OCI-M1 (cell line): ENCODE measurements at places on chromosomes 1 and 21.

DNA sequence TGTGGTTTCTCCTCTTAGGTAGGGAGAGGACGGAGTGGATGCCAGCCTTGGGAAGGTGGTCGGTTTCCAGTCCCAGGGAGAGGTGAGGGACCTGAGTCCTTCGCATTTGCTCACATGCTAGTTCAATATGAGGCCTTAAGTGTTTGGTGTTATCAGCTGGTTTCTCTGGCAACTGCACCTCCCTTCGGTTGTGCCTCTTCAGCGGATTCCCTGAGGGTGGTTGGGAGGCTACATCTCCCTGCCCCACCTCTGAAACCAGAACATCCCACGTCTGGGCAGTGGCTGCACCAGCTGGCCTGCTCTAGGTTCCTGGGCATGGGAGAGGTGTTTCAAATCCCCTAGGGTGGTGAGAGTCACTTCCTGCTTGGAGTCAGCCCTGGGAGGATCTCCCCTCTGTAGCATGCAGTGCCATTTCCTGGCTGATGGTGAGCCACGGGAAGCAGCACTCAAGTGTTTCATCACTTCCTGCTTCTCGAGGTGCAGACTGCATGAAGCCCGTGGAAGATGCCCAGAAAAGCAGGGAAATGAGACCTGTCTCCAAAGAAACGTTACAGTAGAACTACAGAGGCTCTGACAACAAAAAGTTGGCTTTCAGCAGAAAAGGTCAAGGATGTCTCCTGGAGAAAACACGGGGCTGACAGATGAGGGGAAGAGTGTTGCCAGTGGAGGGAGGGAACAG is 4.5 kb downstream of the TMEM125 start:
- peak; percentile 31 for DNase-seq

GRCh38 chr1:8540261-8540941 is 222.5 kb downstream of the SLC45A1 start:
- DNase-seq: no peak

DNA sequence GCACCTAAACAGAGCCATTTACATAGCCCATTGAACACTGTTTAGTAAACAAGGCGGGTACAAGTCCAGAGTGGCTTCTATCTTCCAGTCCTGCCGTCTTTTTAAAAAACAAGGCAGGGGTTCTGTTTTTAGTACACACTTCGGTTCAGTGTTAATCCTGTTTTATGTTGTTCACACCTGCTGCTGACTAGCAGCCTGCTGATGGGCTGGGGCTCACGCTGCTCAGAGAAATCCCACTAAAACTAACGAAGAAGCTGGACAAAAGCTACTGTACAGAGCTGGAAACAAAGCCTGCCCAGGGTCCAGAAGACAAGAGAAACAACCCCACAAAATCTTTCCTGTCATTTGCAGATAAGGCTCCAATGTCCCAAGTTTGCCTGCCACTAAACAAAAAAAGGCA is 13.2 kb downstream of the ESRRG start:
- peak; percentile 27 for DNase-seq

DNA sequence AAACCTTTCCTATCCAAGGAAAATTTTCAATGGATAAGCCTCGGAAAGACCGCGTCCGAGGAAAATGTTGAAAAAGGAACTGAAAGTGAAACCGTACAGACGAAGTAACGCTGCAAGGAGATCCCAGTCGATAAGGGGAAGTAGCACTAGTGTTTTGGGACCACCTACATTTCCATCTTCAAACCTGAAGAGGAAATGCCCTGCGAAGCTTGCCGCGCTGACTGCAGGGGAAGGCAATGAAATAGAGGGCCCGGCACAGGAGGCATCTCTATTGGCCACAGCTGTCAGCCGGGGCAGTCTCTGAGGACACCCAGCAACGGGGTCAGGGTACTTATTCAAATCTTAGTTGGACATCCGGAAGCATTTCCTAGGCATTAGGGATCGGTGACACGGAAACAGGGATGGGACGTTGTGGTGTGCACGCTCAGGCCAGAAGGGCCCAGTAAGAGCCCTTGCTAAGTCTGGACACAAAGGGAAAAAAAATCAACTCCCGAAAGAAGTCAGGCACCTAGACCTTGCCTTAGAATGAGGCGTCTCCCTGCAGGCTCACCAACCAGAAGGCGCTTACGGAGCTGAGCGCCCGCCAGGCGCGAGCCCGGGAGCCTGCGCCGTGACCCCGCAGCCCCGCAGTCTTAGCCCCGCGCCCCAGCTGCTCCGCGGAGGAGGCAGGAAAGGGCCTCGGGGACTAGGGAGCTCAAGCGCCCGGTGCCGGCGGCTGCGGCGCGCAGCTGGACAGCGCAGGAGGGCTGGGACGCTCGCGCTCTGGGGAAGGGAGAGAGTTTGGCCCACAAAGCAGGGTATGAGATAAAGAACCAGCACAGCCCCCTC is 655 bp downstream of the USF1 start:
- DNase-seq: peak; percentile 96

GRCh38 chr1:226406401-226406881 is 1.5 kb downstream of the PARP1 start:
- peak; percentile 83 for DNase-seq

- DNase-seq: no peak
These were observed 290.2 kb downstream of the KIF26B start for GRCh38 chr1:245444945-245445344.

- no peak for DNase-seq
These were observed 95.5 kb upstream of the EDN2 start for GRCh38 chr1:41580021-41580420.

- peak; percentile 45 for DNase-seq
These were observed 298 bp downstream of the SSBP3 start for GRCh38 chr1:54405898-54406293.

DNA sequence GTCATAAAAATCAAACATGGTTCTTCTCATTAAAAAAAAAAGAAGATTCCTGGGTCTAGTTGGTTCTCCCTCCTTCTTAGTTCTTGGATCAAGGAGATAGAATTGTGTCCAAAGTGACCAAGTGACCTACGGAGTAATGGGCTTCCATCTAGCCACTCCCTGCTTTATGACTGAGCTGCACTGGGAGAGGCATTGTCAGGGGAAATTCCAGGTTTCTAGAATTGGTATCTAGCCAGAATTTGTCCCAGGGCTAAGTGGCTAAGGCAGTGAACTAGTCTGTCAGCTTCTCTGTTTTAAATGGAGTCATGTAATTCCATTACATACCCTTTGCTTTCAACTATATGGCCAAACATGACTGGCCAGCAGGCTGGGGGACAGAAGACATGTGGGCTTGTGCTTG is 40.1 kb upstream of the ERG start:
- no peak for DNase-seq

GRCh38 chr1:240192851-240193250 is 101.2 kb downstream of the FMN2 start:
- no peak for DNase-seq

- DNase-seq: no peak
These were observed 17.2 kb downstream of the ATP1A1 start for GRCh38 chr1:116390195-116390594.
